ENCODE measurements at places on chromosomes 3 and 15. TPM values are rescaled to one million over a fixed set of nuclear protein-coding genes. Genes with fewer than 3 reads are reported as not detected.

DNA sequence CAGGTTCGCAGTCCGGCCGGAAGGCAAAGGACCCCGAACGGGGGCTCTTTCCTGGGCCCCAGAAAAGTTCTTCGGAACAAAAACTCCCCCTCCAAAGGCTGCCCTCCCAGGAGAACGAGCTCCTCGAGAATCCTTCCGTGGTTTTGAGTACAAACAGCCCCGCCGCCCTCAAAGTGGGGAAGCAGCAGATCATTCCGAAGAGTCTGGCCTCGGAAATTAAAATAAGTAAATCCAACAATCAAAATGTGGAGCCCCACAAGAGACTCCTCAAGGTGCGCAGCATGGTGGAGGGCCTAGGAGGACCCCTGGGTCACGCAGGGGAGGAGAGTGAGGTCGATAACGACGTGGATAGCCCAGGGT, 1.3 kb downstream of the ARHGEF26 start:
- no peak for DNase-seq

GRCh38 chr3:162729686-162730085, 1233.1 kb downstream of the OTOL1 start:
- no peak for DNase-seq

Gene CYB561D2
- total RNA-seq, result 18.2 TPM

DNA sequence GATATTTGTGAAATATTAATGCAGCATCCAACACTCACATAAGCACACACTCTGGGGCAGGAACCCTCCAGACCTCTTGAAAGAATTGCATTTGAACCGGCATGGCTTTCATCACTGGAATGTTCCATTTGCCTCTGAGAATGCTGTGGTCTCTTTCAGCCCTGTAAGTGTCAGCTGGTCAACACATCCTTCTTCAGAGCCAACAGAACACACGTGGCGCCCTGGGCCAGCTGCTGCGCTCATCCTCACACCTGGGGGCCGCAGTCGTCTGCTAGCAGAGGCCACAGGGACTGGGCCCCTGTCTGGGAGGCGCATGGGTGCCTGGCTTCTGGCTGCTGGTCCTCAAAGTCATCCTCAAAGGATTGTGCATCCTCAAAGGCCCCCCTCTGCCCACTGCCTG, 71.4 kb upstream of the HERC1 start:
- no peak for DNase-seq

- DNase-seq, result no peak
These were observed 125.7 kb downstream of the TBL1XR1 start for GRCh38 chr3:177071496-177072156.

- no peak for DNase-seq
These were observed 35.8 kb downstream of the SETD2 start for GRCh38 chr3:47128137-47128536.

- DNase-seq, result no peak
These were observed 667.8 kb upstream of the NAALADL2 start for GRCh38 chr3:174191380-174191779.

DNA sequence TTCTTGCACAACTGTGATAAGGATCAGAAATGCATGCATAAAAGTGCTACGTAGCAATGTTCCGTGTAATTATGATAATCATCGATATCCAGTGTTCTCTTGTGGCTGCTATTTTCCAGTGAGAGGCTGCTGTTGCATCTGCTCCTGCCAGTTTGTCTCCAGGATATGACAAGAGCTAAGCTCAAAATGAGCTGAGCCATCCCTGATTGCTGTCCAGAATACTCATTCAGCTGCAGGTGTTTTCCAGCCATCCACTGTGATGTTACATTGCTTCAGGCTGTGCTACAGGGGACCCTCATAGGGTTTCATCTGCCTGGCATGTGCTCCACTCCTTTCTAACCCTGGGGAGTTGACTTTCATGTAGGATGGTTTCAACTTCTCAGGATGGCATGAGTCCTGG, 976.0 kb downstream of the ROBO1 start:
- DNase-seq, result no peak

- DNase-seq, result no peak
These were observed 3.3 kb downstream of the CRYBG3 start for GRCh38 chr3:97825101-97825500.

Gene RAB6B
- total RNA-seq, result 7.8 TPM

DNA sequence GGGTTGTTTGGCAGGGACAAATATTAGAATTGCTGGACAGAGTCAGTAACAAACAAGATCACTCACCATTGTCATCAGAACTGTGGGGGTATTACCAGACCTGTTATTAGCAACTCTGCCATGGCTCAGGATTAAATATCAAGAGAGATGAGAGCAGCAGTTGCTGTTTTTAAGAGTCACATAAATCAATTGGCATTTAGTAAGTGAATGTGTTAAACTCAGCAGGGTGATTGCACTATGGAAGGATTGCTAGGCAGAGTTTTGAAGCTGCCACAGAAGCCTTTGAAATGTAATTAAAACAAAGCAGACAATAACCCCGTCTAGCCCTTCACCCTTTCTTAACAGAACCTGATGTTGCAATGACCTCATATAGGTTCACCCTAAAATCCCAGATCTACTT, 238.8 kb downstream of the GAP43 start:
- DNase-seq, result no peak

Gene ZNF662
- total RNA-seq, result not detected

DNA sequence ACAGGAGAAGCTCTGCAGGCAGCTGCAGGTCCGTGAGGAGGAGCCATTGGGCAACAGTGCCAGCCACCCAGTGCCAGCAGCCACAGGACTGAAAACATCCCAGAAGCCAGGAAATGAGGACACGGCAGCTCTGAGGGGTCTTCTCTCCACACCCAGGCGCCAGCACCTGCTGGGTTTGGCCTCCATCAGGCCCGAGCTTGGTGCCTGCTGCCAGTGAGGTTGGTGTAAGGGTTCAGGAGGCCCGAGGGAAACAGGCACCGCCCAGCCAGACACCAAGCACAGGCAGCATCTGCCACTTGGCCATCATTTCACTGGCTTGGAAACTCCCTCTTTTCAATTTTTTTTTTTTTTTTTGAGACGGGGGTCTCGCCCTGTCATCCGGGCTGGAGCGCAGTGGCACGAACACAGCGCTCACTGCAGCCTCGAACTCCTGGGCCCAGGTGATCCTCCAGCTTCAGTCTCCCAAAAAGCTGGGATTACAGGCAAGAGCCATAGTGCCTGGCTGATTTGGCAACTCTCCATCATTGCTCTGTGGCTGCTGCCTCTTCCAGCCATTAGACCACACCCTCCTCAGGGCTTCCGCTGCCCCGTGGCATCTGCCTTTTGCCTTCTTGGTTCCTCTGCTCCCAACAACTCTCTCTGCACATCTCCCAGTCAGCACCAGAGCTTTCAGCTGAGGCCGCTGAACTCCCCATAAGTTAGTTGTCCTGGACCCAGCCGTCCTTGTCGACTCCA, 1.5 kb upstream of the ITIH3 start:
- DNase-seq, result no peak

GRCh38 chr3:187507905-187508304, 139.7 kb downstream of the RTP4 start:
- DNase-seq, result no peak

GRCh38 chr3:142963516-142964448, at the start of gene PAQR9:
Gene PAQR9, minus strand, starts transcription at chr3:142963674. Its CDS starts 338 bp downstream, at chr3:142963336.
- no peak for DNase-seq

DNA sequence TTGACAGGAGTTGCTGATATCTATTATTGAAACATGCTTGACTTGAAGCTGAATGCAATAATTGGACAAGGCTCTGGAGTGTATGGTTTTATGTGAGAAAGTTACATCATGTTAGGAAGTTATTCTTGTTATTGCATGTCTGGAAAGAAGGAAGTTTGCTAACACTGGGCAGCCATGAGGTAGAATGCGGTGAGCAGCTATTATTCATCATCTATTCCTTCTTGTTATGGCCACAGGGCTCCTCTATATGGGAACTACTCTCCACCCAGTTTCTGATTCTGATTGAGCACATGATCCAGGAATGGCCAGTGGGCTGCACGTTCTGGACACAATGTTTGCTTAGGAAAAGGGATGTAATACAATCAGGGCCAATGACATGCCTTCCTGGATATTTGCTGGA, 37.8 kb upstream of the SCN5A start:
- no peak for DNase-seq

GRCh38 chr3:120424506-120424905, 26.3 kb downstream of the FSTL1 start:
- no peak for DNase-seq

Gene ALDH1L1
- total RNA-seq, result 1.4 TPM

DNA sequence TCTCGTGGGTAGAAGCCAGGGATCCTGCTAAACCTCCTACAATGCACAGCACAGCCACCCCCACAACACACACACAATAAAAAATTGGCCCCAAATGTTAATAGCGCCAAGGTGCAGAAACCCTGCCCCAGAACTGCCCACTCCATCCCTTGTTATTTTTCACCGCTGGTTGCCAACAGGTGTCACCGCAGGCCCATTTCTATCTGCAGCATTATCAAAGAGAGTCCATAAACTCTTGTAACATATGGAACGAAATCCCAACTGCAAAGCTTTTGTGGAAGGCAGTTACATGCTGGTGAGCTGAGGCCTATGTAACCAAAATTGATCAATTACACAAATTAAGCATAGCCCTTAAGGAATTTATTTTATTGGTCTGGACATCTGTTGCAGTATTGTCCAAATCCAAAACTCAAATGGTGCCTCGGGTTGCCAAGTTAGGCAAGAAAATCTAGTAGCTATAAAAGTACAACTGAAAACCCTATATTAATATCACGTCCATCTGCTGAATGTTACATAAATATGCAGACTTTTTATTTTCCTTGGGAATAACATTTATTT, 66.2 kb downstream of the SAMMSON start:
- no peak for DNase-seq

DNA sequence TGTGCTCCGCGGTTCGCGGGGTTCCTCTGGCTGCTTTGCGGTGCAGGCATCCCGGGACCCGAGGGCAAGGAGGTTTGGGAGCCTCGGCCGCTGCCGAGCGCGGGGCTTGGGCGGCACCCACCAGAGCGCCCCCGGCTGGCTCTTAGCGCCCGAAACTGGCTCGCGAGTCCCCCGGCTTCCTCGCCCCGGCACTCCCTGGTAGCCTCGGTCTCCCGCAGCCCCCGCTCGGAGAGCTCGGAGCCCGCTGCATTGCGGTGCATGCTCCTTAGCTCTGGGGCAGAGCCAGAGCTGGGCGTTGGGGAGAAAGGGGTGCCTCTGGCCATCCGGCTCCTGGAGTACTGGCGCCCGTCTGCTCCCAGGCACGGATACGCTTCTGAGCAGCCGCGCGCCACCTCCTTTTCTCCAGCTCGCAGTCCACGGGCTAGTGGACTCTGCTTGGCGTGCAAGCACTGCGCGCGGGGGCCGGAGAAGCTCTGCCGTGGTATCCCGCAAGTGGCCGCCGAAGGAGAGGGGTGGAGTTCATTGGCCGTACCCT, 753 bp downstream of the EPHB1 start:
- DNase-seq, result peak; percentile 80

Gene ZMYND10
- 0.50 TPM for total RNA-seq

DNA sequence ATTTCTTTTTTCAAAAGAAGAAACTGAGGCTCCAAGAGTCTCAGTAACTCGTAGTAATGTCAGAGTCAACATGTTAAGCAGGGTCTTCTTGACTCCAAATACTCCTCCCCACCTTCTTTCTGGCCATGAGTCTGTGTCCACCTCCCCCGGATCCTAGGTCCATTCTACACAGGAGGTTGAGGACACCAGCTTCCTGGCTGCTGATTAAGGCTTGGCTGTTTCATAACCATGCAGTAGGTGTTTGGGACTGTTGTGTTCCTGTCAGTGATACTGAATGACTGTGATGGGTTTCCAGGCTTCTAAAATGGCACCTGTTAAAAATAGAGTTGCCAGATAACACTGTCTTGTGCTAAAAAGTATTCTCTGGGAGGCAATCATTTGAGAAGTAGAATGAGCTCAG, 130.8 kb upstream of the IL12A start:
- DNase-seq, result no peak

Gene C3orf49
- not detected for total RNA-seq

DNA sequence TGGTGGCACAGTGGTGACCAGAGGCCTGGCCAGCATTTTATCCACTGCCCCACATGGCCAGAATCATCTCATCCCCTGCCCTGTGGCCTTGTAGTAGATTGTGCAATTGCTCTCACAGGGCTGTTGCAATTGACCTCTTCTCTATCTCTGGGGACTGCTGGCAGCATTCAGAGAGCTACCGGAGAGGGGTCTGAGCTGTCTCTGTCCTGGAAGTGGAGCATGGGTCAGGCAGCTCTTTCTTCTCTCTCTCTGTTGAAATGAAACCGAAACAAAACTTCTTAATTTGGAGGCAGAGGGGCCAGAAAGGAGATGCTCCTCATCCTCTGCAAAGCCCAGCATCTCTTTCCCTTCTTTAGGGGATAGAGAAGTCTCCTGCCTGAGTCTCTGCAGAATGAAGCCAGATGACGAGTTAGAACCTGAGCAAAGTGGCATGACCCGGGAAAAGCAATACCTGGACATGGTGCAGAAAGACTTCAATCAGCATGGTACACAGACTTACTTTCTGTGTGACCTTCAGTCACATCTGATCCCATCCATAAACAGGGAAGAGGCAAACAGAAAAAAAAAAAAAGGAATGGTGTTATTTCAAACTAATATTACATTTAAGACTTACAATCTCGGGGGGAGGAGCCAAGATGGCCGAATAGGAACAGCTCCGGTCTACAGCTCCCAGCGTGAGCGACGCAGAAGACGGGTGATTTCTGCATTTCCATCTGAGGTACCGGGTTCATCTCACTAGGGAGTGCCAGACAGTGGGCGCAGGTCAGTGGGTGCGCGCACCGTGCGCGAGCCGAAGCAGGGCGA, 144.5 kb upstream of the BCL6 start:
- DNase-seq, result no peak

Gene ANKRD63
- 0.42 TPM for total RNA-seq

GRCh38 chr3:31534065-31534425, 1.3 kb downstream of the STT3B start:
- no peak for DNase-seq

DNA sequence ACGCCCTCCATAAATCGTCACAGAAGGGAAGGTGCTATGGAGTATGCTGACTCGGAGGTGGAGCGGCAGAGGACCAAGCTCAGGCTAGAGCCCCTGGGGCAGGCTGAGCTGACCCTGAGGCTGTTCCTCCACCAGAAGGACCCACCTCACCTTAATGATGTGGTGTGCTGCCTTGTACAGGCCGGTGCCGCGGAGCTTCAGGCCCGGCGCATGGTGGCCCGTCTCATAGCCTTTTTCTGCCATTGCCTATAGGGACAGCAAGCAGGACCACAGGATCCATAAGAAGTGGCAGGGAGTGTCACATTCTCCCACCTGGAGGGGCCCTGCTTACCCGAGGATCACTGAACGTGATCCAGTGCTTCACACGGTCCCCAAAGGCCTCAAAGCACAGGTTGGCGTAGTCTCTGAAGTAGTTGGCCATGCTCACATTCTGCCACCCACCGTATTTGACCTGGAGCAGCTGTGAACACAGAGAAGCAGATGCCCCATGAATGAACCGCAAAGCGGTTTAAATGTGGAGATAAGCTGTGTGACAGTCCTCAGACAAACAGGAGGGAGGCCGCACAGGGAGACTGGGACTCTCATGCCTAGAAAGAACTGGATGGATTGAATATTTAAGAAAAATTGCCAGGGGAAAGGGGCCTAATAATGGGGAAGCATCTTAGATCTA, 4.8 kb downstream of the LCTL start:
- DNase-seq, result peak; percentile 70
